ENCODE measurements at places on chromosomes 2 and 18. TPM values are rescaled to one million over a fixed set of nuclear protein-coding genes. Genes with fewer than 3 reads are reported as not detected.

SEH1L gene
- 147 TPM for total RNA-seq

ARHGAP28 gene
- total RNA-seq = 5.2 TPM

PROKR1 gene
- 0.18 TPM for total RNA-seq

EFR3B gene
- 0.09 TPM for total RNA-seq

KCNG2 gene
- not detected for total RNA-seq

TUBA3E gene
- total RNA-seq = not detected

DNA sequence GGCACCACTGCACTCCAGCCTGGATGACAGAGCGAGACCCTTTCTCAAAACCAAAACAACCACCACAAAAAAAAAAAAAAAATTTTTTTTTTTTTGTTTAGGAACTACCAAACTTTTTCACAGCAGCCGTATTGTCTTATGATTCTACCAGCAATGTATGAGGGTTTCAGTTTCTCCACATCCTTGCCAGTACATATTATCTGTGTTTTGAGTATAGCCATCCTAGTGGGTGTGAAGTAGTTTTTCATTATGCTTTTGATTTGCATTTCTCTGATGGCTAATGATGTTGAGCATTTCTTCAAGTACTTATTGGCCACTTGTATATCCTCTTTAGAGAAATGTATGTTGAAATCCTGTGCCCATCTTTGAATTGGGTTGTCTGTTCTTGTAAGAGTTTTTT lies 51.7 kb downstream of the COX7A2L start:
- no peak for DNase-seq

DNA sequence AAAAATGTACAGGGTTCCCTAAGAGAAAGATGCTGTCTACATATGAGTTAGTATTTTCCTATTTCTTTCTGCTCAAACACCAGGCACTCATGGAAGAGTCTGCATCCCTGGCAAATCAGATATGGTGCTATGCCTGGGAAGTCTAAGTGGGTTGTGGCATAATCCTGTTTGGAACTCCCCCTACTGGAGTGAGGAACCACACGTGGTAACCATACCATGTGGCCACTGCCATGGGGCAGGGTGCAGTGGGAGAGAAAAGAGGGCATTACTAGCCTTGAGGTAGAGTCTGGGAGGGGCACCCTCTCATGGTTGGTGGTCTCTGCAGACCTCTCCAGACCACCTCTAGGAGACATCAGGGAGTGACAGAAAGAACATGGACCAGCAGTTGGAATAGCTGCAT lies 257.9 kb upstream of the ATP5MC3 start:
- no peak for DNase-seq

DNA sequence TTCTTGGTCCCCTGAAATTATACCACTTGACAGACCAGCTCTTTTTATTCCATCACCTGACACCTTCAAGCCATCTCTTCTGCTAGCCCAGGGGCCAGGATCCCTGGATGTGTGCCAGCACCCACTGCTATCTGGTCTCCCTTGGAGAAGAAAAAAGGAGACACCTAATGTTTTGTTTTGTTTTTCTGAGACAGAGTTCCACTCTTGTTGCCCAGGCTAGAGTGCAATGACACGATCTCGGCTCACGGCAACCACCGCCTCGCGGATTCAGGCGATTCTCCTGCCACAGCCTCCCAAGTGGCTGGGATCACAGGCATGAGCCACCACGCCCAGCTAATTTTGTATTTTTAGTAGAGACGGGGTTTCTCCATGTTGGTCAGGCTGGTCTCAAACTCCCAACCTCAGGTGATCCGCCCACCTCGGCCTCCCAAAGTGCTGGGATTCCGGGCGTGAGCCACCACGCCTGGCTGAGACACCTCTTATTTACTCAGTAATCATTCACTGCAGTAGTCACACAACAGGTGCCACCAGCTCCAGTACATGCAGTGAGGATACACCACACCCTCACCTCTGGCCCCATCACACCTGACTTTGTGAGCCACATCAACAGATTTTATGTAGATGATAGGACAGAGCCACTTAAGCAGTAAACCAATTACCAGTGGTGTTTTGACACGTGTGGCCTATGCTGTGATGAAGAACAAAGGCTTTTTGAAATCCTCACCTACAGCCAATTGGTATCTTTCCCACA lies 42.8 kb upstream of the PCBP1 start:
- no peak for DNase-seq

DNA sequence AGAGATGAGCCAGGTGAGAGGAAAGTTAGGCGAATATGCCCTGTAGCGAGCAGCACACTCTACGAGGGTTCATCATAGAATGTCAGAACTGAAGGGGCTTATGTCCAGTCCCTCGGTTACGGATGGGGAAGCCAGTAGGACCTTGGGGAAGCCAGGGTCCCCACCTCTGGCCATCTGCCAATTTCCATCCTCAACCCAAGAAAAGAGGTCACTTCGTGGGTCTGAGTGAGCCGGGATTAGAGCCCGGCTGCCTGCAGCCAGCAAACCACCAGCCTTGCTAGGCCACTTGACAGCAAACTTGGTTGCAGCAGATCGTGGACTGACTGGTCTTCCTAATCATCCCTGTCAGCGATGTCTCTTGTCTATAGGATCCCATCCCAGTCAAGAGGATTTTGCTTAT lies 11.4 kb downstream of the CIB4 start:
- no peak for DNase-seq

DNA sequence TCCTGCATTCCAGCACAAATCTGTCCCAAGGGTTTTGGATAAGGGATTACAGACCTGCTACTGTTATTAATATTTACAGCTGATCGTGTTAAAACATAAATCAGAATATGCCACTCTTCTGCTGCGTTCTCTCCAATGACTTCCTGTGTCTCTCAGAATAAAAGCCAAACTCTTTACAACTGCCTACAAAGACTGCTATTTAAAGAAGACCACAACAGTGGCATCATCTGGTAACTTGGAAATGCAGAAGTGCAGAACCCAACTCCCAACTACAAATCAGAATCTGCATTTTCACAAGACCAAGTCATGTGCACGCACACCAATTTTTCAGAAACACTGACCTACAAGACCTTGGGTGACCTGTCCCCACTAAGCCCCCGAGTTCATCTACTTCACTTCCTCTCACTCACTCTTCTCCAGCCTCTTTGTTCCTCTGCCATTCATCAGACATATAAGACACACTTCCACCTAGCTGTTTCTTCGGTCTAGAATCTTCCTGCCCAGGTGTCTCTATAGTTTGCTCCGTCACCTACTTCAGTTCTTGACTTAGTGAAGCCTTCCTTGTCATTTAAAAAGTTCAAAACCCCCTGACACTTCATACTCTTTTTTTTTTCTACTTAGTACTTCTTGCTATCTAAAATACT lies 36.0 kb downstream of the CHN1 start:
- no peak for DNase-seq

- no peak for DNase-seq
These were observed 144.4 kb downstream of the MBP start for GRCh38 chr18:76988031-76988826.
